ENCODE measurements at places on chromosomes 1 and 21.

DNA sequence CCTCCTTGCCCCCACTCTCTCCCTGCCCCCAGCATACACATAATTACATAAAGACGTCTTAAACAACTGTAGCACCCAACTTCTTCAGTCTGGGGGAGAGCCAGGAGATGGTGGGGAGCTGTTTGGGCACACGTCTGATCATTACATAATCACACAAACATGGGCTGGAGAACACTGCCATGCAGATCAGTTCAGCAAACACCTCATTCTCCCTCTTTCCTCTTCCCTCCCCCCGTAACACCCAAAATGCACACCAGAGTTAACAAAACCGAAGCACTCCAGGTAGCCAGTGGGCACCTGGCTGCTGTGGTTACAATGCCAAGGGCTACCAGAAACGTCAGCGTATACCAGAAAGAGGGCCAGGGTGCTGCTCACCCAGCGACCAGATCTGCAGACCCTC lies 1.6 kb downstream of the HIVEP3 start:
- DNase-seq, result no peak

DNA sequence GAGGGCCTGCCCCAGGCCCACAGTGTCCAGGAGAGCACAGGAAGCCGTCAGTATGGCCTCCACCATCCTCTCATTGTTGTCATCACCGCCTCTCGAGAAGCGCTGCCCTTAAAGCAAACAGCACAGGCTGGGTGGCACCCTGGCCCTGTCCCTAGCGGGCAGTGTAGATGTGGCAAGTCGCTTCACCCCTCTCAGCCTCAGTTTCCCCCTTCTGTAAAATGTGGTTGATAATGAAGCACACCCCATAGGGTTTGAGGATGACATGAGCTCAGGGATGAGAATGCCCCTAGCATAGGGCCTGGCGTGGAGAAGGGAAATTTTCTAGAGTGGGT lies 13.4 kb downstream of the PLA2G2F start:
- no peak for DNase-seq

DNA sequence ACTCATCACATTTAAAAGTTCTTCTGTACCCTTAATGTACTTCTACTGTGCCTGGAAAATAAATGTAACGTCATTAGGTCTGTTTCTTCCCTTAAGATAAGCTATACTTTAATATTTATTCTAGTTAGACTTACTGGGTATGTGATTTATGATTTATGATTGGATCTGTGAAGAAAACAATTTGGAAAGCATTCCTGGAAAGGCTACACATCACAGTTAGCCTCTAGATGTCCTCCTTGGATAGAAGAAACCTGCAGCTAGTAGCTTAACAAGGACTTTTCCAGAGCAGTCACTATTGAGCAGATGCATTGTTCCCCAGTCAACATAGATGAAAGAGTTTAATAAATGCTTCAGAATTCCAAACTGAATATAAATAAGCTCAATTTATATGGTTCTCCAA lies 22.2 kb upstream of the ABL2 start:
- DNase-seq, result no peak

- no peak for DNase-seq
Observed at GRCh38 chr1:27372022-27372807, 2.4 kb downstream of the FCN3 start.

- no peak for DNase-seq
Observed at GRCh38 chr1:30521261-30521865, 202.0 kb downstream of the MATN1 start.

DNA sequence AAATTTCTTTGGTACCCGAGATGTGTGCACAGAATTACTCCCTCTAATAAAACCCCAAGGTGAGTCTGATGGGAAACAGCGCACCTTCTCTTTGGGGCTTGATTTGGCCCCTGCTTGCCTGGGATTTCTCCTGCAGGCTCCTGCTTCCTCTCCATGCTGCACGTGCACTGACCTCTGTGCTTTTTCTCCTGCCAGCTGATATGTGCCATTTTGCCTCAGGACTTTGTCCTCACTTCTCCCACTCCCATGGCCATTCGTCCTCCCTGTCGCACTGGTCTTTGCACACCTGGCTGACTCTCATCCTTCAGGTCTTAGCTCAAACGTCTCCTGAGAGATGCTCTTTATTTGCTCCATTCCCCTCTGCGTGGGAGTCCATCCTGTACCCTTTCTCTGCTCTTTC lies 1.2 kb downstream of the CBR1 start:
- no peak for DNase-seq

DNA sequence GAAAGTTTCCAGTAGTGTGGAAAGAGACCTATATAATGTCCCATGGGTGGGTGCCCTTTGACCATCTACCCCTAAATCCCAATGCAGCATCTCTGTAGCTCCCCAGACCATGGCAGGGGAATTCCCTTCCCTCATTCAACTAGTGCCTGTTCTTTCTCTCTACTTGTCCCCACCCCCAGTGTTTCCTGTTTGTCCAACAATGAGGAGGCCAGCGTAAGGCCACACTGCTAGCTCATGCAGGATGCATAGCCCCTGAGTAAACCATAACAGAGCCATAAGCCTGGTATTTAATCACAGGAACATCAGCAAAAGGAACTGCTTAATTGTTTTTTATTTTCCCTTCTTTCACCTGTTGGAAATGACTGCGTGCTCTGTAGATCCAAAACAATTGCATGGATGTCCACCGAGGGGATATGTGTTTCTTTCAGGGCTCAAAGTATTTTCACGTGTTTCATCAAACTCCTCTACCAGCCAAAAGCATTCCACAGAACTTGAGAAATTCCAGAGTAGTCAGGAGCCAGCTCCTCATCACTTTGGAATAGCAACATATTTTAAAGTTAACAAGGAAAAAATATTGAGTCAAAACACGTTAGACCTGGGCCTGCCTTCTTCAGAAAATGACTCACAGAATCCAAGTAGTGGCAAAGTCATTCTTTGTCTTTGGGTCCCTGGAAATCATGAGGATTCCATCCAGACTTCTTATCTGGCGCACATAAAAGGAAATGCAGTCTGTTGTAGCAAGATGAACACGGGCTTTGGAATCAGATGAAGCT lies 162.5 kb upstream of the SGIP1 start:
- DNase-seq, result no peak

GRCh38 chr1:227790034-227790400 lies 25.5 kb upstream of the PRSS38 start:
- no peak for DNase-seq

DNA sequence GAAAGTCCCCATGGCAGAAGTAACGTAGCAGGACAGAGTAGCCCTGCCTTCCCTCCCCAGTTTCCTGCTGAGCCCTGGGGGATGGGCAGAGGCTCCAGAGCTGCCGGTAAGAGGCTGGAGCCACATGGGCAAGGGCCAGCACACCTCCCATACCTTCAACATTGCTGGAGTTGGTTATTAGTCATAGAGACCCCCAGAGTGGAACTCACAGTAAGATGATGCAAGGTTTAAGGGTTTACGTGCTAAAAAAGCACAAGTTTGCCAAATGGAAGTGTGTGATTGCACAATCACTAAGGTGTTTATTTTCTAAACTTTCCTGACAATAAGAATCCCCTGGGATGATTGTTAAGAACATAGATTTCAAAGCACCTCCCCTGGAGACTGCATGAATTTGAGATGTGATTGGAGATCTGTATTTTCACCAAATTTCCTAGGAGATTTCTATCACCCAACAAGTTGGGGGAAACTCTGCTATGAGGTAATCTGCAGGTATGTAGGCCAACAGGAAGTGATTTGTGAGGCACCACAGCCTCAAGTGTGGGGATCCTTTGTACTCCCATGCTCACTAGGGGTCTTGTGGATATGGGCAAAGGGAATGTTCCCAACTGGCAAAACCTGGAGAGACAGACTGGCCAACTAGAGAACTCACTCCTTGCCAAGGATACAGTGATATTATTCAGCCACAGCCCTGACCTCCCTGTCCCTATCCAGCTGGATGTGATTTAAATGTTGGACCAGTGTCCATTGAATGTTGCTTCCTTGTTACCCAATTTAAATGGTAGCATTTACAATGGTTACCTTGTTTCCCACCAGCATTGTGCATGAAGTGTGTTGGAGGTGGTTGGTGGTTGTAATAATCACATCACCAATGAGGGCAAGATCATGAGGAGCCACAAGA lies 37.1 kb upstream of the CSF1 start:
- no peak for DNase-seq

- DNase-seq, result no peak
Observed at GRCh38 chr21:32181457-32181856, 97.4 kb downstream of the MIS18A start.

GRCh38 chr1:106366627-106367319 lies 689.7 kb upstream of the PRMT6 start:
- DNase-seq, result no peak

DNA sequence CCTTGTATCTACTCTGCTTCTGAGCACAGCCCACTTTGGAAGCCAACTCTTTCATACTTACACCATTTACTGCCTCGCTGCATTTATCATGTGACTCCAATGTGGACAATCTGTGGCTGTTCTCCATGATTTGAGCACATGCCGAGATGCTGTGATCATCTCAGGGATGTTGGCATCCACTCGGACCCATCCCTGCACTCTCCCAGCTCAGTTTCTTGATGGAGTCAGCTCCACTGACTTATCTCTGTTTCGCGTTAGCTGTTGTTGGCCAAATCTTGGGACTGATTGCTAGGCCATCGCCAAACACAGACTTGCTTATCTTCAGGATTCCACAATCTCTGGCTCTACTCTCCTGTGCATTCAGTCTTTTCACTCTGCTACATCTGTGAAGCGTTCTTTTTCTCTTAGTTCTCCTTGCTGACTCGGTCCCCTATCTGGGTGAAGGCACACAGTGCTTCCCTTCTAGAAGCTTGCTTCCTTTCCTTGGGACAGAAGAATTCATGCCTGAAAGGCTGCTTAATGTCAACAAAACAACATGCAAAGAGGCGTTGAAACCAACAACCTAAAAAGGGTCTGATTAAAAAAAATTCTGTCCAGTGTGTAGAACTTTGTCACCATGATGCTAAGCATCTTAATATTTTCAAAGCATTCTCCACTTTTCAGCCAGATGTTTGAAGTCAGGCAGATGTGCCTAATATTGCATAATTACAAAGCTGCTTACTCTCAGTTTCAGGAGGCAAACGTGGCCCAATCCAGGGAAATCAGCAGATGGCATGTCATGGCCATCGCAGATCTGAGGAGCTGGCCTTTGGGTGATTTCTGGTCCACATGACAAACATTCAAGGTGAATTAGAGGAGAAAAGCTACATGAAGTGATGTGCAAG lies 120.7 kb downstream of the NGF start:
- DNase-seq, result no peak

DNA sequence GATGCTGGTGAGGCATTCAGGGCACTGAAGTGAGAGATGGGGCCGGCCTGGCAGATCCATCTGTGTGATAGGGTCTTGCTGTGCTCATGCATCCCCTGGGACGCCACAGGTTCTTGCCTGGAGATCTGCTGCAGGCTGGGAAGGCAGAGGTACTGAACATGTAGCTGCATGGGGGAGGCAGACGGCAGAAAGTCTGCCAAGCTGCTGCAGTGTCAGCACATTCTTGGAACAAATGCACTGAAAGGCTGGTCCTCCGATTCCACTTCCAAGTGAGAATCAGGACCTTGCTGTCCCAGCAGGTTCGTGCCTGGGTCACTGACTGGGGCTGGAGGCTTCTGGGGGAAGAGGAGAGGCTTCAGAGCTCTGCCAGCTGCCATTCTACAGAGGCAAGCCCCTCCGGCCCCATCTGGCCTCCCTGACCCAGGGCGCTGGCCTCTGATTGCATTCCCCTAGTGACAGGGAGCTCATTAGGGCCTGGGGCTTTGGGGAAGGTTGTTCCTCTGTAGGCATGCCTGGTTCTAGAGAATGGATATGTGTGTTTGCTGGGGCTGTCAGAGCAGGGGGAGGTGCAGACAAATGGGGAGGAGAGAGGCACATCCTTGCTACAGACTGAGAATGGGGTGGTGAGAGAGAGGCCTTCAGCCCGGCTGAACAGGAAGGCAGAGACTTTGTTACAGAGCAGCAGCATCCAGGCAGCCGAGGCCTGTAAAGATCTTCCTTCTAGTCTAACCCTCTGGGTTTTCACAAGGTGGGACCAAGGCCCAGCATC lies 174.0 kb downstream of the TRABD2B start:
- no peak for DNase-seq

DNA sequence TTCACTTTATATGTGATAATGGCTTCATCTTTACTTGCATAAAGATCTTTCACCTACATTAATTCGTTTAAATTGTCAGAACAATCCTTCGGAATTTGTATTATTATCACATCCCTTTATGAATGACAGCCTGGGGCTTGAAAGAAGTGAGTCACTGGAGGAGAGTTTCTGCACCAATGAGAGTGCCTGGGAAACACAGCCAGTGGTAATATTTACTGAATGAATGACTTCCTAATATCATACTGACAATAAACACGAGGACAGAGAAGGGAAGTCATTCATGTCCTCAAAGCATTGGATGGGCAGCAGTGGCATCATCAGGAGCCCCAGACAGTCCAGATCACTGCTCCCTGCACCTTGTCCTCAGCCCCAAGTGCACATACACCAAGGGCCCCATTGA lies 40.7 kb upstream of the PDE4B start:
- DNase-seq, result no peak

GRCh38 chr1:187876775-187877174 lies 1048.0 kb downstream of the PLA2G4A start:
- DNase-seq, result no peak

GRCh38 chr1:28240024-28240423 lies 4.1 kb downstream of the ATP5IF1 start:
- no peak for DNase-seq
